ENCODE measurements at places on chromosomes 1 and 21.

GRCh38 chr1:226678701-226679100, 60.4 kb downstream of the ITPKB start:
- DNase-seq: no peak

DNA sequence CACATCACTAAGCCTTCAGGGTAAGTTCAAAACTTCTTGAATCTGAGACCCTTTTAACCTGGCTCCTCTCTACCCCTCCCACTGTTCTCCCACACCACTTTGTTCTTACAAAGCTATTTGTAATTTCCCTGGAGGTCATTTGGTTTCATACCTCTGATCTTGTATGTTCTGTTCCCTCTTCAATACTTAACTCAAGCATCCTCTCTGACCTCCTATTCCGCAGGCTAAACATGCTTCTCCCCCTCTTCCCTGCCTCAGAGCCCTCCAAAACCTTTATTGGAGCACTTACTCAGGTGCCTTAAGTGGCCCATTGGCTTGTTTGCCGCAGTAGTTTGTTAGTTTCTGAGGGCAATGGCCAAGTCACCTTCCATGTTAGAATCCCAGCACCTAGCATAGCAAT, 54.8 kb downstream of the SSX2IP start:
- no peak for DNase-seq

DNA sequence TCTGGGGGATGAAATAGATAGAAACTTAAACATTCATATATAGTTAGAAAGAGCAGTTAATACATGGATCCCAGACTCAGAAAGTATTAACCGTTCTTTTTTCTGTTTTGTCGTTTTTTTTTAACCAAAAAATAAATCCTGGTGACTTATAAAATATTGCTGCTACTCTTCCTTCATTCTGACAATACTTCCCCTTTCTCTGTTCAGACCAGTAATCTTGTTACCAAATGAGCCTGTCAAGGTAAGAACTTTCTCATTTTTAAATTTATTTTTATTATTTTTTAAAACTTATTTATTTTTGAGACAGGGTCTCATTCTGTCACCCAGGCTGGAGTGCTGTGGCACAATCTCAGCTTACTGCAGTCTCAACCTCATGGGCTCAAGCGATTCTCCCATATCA, 13.7 kb downstream of the PTPN22 start:
- DNase-seq: no peak

GRCh38 chr1:83990734-83991133, 8.2 kb downstream of the TTLL7 start:
- DNase-seq: no peak

DNA sequence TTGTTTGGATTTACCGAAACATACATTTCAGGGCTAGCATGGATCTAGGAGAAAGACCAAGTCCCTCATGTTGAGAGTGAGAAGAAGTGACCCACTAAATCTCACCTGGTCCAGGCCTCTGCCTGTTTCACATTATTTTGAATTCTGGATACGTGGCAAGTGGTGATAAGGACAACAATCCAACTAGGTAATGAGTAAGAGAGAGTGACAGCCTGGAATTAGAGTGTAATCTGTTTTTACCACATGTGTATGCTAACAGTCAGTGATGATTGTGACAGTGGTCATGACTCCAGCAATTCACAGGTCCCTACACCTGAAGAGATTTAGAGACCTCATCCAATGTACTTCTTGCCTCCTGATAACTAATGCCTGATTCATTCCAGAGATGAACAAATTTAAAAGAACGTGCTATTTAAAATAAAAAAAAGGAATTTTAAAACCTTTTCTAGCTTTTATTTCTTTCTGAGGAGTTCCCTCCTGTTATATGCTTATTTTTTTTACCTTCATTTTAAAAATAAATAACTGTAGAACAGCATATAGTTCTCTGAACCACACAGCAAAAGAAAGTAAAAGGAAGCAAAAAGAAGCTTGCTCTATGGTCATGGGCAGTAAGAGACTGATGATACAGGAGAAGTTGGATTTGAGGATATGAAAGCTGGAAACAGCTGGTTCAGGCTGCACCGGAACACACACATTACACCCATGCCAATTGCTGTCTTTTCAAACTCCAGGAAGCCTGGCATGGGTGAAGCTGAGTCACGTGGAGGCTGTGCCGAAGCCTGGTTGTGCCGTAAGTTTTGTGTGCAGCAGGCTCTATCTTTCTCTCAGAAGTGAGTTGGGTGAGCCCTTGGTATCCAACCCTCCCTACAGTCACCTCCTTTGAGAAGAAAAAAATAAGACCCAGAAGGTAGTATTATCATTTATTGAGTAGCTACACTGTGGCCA, 14.7 kb downstream of the C1orf116 start:
- no peak for DNase-seq

DNA sequence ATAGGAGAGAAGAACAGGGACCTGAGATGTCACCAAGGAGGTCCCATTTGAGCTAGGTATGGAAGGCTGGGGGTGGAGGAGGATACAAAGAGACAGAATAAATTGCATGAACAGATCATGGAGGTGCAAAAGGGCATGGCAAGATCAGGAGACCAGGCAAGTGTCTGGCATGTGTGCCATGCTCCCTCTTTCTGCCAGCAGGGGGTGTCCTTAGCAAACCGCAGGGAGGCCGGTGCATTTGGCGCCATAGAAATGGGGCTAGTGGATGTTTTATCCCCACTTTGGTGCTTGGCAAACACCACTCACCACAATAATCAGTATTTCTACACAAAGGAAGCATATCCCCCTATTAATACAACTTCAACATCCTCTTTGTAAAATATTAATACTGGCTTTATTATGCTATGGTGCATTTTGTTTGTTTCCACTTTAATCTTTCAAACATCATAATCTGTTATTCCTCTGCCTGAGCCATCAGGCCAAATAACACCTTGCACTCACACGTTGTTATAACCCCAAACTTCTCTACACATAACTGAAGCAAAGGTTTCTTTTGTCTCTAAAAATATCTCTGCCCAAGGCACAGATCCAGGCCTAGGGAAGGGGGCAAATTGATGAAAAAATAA, 25.9 kb downstream of the S100A6 start:
- no peak for DNase-seq

Measured in stimulated activated CD4-positive, alpha-beta T cell treated with anti-CD3 and anti-CD28 coated beads, Interleukin-1b, Interleukin-23, amount 100 ng/mL, for 1 hour (primary cell).